ENCODE measurements at places on chromosomes 3 and 15.

DNA sequence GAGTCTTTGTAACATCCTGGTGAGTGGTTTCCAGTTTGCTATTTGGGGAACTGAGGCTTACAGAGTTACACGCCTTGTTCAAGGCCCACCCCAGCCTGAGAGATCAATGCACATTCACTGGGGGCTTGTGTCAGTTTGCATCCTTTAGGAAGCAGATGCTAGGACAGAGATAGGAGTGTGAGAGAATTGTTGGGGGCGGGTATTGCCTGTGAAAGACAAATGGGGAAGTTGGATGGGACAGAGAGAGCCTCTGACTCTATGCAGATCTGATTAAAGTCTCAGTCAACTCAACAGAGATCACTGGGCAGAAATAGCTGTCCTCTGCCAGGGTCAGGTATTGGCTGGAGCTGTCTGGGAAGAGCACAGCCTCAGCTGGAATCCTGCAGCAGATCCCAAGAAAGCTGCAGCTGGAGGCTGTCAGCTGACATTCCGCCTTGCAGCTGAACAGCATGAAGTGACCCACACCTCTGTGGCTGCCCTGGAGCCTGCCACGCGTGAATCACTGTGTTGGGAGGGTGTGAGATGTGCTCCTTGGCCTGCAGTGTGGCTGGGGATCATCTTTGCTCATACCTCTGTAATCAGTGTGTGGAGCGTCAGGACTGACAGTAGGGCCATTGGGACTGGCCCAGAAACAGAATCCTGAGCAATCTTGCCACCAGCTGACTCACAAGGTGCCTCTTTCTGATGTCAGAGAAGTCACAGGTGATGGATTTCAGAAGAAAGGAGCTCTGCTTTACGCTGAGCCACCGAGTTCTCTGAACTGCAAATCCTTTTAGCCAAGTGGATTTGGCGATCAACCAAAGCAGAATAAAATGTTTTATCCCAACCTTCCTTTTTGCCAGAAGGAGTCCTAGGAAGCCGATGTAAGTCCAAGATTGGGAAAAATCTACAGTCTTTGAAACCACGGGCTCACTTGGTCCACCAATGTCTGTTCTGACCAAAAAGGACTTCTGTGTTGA, 284.1 kb upstream of the LRRFIP2 start:
- DNase-seq: no peak

DNA sequence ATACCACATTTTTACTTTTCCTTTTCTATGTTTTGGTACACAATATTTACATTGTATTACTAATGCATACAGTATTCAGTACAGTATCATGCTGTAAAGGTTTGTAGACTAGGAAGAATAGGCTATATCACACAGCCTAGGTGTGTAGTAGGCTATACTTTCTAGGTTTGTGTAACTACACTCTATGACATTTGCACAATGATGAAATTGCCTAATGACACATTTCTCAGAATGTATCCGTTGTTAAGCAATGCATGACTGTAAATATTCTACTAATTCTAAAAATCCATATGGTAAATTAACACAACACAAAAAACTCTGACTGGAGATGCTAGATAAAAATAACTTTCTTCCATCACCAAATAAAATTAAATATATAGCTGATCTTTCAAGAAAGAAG, 16.2 kb downstream of the NEDD4 start:
- no peak for DNase-seq

- DNase-seq: no peak
These were observed 78.1 kb downstream of the NR1D2 start for GRCh38 chr3:24023197-24023596.

DNA sequence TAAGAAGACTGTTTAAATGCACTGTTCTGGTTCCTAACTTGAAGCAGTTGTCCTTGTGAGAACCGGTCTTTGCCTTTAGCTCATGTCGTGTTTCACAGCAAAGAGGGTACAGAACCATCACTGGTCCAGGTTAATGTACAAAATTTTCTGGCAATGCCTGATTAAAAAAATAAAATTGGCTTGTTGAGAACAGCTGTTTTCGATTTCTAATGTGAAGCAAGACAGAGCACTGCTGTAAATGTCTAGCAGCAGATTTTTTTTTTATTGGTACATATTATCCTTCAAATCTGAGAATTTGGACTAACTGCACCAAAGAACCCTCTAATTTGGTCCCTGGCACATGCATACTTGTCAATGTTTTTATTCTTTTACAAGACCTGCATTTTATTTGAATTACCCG, 103.3 kb downstream of the STT3B start:
- no peak for DNase-seq

- DNase-seq: no peak
These were observed 50.3 kb upstream of the DPH6 start for GRCh38 chr15:35596285-35596684.

GRCh38 chr3:106750092-106750491, 627.1 kb upstream of the CCDC54 start:
- DNase-seq: no peak

All from activated CD8-positive, alpha-beta memory T cell treated with anti-CD3 and anti-CD28 coated beads for 24 hours (primary cell).